ENCODE measurements at places on chromosomes 4 and X.

DNA sequence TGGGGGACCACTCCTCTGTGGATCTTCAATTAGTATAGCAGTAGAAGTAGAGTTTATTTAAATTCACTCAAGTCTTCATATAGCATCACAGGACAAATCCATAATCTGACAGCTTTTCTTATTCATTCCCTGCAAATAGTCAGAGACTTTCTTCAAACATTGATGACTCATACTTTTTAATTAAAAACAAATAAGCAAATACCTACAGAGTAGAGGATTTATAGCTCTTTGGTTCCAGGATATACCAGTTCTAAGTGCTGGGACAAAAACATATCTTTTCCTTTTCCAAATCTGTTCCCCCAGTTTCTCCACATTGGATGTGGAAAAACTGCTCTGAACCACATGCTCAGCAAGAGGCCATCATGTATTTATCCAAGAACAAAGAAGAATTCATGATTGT is 24.1 kb downstream of the EMCN start:
- no peak for DNase-seq

- no peak for DNase-seq
Observed at GRCh38 chr4:111198446-111198845, 575.6 kb upstream of the PITX2 start.

GRCh38 chr4:30769093-30769492 is 48.9 kb downstream of the PCDH7 start:
- no peak for DNase-seq

- DNase-seq: no peak
Observed at GRCh38 chrX:22629105-22629725, 356.5 kb downstream of the CBLL2 start.

GRCh38 chrX:133745349-133745748 is 240.0 kb downstream of the GPC3 start:
- DNase-seq: no peak

- DNase-seq: no peak
Observed at GRCh38 chr4:24655971-24656370, 71.6 kb upstream of the DHX15 start.

DNA sequence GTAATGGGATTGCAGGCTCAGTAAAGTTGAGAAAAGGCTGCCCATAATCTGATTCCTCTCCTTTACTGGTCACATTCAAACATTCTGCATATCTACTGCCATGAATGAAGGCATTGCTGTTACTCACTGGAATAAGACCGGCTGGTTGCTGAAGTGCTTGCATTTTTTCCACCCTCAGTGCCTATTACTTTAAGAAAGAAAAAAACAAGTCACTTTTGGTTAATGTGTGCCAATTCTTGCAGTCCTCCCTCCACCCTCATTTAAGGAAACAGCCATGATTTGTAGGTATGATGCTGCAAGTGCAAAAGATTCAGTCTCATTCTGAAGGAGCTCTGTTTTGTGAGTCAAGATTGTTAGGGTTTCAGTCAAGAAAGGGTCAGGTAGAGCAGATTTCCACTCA is 94.9 kb downstream of the EMCN start:
- no peak for DNase-seq

- DNase-seq: no peak
Observed at GRCh38 chr4:6777636-6778281, 4.8 kb upstream of the KIAA0232 start.

- no peak for DNase-seq
Observed at GRCh38 chr4:87327136-87327535, 4.5 kb upstream of the HSD17B13 start.

All from stimulated activated CD4-positive, alpha-beta T cell treated with anti-CD3 and anti-CD28 coated beads, Interleukin-12 subunit alpha, Interleukin-12 subunit beta, amount 100 ng/mL, for 24 hours (primary cell).